Hematopoietic multipotent progenitor cell treated with erythropoietin and hydrocortisone succinate and interleukin-3 and kit ligand, for 17 days (in vitro differentiated cells): ENCODE measurements at places on chromosomes 16 and 17.
A peak's percentile ranks its signal among the peaks of the same experiment; 100 is the strongest.

GRCh38 chr17:51120357-51120738 is 320 bp downstream of the SPAG9 start:
- no peak for DNase-seq

DNA sequence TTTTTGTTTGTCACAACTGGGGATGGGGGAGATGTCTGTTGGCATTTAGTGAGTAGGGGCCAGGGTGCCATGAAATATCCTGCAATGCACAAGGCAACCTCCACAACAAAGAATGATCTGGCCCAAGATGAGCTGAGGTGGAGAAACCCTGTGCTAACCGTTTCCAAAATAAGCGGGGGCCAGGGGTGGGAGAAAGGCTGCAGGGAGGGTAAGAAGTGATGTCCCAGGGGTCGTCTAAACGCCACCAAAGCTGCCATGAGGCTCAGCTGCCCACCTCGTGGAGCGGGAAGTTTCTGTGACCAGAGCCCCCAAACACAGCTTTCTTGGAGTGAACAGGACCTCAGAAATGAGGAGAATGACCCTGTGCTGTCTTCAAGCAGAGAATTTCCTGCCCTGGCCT is 76.5 kb upstream of the CDH5 start:
- DNase-seq: no peak

DNA sequence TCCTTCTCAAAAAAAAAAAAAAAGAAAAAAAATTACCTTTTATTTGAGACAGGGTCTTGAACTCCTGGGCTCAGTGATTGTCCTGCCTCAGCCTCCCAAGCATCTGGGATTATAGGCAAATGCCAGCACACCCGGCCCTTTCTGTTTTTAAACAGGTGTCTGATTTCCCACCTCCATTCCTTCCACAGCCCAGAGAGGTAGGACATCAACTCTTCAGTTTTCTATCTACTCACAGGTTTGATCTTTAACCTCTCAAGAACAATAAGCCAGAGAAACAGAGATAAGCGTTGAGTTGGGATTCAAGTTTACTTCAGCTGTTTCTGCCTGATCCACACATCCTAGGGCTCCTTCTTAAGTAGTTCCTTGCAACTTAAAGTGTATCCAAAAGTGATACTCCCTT is 41.5 kb upstream of the TEX2 start:
- no peak for DNase-seq

DNA sequence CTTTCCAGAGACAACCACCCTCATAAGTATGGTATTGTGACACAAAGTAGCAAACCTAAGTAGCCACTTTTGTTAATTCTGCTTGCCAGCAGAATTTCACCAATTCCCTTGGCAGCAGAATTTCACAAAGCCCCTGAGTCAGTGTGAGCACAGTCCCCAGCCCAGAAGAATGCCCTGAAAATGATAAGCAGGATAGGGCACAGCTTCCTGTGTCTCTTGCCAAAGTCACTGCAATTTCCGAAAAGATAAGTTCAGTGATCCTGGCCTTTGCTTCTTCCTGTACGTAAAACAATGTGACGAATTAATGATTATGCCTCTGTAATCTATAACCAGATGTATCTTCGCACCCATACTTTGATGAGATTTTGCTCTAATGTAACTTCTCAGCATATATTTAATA is 16.0 kb upstream of the WIPF2 start:
- DNase-seq: no peak

GRCh38 chr16:27334838-27335237 is 21.1 kb downstream of the IL4R start:
- no peak for DNase-seq

DNA sequence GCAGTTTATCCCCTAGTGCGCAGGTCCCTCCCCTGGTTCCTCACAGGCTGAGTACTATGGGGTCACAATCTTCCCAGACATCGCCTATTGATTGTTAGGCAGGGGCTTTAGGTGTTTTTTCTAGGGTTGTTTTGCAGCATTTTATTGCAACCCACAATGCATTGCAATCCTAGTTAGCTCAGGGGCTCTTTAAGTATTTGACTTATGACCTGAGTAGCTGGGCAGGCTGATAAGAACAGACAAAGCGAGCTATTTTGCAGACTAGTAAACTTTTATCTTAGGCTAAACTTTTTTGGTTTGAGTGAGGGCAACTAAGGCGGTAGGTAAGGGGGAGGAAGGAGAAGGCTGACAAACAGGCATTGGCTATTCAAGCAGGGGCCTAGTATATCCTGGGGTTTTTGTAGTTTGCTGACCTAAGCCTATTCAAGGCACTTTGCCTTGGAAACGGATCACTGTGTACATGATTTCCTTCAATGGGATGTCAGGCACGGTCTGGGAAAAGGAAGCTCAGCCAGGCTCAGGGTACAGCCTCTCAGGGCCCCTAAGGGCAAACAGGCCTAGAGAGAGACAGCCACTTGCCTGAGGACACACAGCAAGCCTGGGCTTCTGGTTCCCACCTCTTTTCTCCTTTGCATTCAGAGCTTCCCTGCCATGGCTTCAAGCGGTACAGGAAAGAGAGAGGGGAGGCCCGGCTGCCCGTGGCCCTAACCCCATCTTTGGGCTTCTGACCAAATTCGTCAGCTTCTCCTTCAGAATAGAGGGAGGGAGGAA is 6.4 kb downstream of the DRC7 start:
- no peak for DNase-seq

GRCh38 chr16:27474041-27474440 is 72.1 kb downstream of the IL21R start:
- no peak for DNase-seq

DNA sequence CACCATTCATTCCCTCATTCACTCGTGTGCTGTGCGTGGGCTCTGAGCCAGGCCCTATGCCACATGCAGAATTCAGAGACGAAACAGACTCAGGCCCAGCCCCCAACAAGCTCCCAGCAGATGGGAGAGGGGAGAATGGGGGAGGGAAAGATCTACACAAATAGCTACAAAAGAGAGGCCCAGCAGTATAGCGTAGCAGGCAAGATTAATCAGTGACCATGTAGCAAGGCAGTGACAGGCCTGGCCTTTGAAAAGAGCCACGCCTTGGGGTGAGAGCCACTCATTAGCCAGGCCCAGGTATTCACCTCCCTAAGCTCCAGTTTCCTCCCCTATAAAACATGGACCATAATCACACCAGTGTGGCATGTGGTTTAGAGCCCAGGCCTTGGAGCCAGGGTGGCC is 16.4 kb upstream of the KRT19 start:
- DNase-seq: no peak

- no peak for DNase-seq
These were observed 6.0 kb upstream of the CCL2 start for GRCh38 chr17:34249061-34249460.

GRCh38 chr16:83826146-83826913 is 18.6 kb downstream of the HSBP1 start:
- DNase-seq: peak; percentile 68

DNA sequence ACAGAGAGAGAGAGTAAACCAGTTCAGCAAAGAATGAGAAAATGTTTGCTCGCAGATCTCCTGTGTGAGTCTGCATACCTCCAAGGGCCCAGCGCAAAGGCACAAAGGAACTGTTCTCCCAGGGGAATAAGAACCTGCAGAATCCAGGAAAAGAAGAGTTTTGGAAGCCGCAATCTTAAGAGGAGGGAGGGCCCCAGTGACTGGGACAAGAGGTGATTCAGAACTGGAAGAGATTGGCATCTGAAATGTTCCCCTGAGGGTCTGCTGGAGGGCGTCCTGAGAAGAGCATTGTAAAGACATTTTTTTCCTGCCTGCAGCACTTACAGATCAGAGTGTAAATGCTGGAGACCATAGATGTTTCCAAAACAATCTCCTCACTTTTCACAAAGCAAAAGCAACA is 6.1 kb downstream of the ATMIN start:
- no peak for DNase-seq

GRCh38 chr17:47715669-47716325 is 17.2 kb upstream of the TBX21 start:
- DNase-seq: no peak

DNA sequence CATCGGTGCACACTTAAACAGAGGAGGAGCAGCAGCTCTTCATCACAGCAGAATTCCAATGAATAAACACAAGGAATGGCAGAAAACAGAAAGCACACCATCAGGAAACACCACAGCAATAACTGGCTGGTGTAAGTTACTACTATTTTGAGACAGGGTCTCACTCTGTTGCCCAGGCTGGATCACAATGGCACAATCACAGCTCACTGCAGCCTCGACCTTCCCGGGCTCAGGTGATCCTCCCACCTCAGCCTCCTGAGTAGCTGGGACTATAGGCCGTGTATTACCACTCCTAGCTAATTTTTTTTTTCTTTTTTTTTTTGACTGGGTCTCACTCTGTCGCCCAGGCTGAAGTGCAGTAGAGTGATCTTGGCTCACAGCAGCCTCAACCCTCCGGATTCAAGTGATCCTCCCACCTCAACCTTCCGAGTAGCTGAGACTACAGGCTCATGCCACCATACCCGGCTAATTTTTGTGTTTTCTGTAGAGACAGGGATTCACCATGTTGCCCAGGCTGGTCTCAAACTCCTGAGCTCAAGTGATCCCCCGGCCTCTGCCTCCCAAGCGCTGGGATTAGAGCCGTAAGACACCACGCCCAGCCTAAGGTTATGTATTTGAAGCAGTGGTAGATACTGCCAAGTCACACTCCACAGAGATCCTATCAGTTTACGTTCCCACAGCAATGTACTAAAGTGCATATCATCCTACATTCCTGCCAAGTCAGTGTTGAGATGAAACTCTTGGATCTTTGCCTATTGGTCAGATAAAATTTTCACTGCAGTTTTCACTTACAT is 20.7 kb downstream of the TRAP1 start:
- DNase-seq: peak; percentile 88

DNA sequence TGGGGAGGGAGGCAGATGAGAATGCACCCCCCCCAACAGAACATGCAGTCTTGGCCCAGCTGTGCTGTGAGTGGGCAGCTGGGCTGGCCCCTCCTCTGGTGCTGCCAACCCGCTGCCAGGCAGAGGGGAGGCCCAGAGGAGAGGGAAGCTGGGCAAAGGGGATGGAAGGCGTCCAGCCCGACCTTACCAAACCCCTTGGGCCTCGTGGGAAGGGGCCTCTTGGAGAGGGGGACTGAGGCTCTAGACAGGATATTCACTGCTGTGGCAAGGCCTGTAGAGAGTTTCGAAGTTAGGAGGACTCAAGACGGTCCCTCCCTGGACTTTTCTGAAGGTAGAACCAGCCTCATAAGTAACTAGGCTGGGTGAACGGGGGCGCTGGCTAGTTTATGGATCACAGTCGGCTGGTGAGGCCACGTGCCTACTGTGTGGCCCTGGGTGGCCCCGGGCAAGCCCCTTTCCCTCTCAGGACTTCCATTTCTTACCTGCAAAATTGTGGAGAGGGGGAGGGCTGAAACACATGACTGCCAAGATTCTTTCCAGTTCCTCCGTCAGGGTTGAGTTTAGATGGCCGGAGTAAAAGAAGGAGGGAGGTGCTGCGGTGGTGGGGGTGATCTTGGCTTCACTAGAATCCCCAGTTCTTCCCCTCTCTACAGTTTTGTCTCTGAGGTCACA is 857 bp upstream of the STAT5A start:
- no peak for DNase-seq

GRCh38 chr16:31074814-31075183 is 577 bp downstream of the ZNF646 start:
- DNase-seq: peak; percentile 39

GRCh38 chr17:2138761-2139160 is 83.9 kb downstream of the HIC1 start:
- no peak for DNase-seq

DNA sequence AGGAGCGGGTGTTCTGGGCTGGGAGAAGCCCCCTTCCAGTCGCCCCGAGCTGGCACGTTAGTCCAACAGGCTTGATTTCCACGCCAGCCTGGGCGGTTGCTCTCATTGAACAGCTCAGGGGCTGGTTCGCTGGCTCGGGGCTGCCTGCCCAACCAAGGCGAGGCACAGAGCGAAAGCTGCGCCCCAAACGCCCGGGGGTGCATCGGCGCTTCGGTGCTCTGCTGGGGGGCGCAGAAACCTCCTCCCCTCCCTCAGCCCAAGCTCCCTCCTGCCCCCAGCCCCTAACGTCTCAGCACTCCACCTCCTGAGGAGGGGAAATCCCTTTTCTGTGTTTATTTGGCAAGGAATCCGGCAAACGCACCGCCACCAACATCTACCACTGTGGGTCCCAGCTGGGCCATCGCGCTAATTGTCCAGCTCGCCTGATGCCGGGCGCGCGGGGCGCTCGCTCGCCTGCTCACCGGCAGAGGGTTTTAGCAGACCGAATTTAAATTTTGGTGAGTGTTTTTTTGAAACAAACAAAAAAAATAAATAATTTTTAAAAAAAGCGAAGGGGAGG is 29.5 kb upstream of the RBFOX1 start:
- no peak for DNase-seq
